Activated CD4-positive, alpha-beta T cell treated with anti-CD3 and anti-CD28 coated beads for 48 hours (primary cell): ENCODE measurements at places on chromosomes 5 and 9.

GRCh38 chr9:119052339-119053030, 316.8 kb downstream of the BRINP1 start:
- DNase-seq, result no peak

- DNase-seq, result no peak
These were observed 4.8 kb downstream of the USP20 start for GRCh38 chr9:129840034-129840433.

DNA sequence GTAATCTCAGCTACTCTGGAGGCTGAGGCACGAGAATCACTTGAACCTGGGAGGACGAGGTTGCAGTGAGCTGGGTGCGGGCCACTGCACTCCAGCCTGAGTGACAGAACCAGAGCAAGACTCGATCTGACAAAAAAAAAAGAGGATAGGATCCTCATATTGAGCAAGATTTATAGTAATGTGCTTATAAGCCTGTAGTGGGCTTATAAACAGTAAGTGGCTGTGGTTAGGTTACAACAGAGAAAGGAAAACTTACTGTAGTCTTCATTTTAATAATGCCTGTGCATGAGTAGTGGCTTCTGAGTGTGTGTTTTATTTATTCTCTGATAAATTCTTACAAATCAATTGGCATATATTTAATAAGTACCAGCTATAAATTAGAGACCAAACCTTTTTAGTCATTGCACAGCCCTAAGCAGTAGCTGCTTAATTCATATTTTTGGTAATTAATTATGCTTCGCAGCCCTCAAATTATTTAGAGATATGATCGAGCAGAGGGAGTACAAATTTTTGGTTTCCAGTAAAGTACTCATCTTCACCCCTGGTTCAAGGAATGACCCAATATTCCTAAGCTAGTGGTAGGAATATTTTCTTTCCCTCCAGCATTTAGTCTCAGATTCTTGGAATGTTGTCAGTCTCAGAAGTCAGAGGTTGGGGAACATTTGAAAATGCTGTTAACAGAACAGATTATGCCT, 73.8 kb upstream of the KLF9 start:
- no peak for DNase-seq

DNA sequence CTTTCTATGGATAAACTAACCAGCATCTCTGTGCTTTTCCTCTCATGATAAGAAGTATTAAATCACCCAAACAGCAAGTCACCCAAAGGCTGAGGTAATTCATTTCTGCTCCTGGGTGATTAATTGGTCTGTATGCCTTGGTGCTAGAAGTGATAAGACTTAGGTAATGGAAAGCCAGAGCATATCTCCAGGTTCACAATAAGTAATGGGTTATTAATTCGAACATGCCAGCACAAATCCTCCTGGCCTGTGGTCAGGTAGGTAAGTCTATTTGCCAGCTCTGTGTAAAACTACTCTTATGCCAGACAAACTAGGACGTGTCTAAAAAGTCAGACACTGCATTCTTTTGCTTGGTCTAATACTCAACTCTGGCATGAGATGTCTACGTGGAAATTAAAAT, 11.2 kb upstream of the ENC1 start:
- no peak for DNase-seq

DNA sequence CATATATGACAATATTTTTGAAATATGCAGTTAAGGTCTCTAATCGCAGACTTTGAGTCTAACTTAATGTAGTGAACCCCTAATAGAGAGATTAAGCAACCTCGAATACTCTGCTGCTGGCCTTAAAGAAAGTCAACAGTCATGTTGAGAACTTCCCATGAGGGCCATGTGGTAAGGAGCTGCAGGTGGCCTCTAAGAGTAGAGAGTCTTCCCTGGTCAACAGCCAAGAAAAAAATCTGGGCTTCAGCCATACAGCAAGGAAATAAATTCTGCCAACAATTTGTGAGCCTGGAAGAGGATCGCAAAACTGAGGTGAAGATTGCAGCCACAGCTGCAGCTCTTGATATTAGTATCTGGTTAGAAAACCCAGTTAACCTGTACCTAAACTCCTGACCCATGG, 935.2 kb upstream of the TYRP1 start:
- DNase-seq, result no peak

- DNase-seq, result no peak
These were observed 140.9 kb downstream of the PAX5 start for GRCh38 chr9:36893184-36893583.

- DNase-seq, result no peak
These were observed 6.8 kb downstream of the RPS14 start for GRCh38 chr5:150442699-150443080.

- no peak for DNase-seq
These were observed 82.1 kb upstream of the MOCS2 start for GRCh38 chr5:53191548-53192165.

GRCh38 chr5:91109634-91110033, 273.5 kb downstream of the ARRDC3 start:
- DNase-seq, result no peak

- DNase-seq, result no peak
These were observed 161.2 kb upstream of the PITX1 start for GRCh38 chr5:135195270-135195608.

GRCh38 chr9:33024126-33024965, 727 bp upstream of the DNAJA1 start:
- DNase-seq, result peak; percentile 37

- no peak for DNase-seq
These were observed 545.3 kb downstream of the PDE4D start for GRCh38 chr5:59348189-59348588.

DNA sequence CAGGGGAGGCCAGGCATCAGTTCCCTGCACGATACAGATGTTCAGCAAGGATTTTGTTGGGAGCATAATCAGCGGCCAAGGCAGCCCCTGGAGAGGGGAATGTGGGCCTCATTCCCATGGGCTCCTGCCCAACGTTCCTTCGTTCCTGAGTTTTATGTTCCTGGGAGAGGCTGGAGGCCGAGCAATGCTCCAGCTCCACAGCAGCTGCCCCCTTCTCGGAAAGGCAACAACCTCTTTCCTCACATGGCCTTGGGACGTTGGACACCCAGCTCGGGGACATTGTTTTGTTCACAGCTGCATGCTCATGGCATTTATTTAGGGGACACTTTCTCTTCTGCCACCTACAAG, 63.8 kb upstream of the COL15A1 start:
- no peak for DNase-seq

DNA sequence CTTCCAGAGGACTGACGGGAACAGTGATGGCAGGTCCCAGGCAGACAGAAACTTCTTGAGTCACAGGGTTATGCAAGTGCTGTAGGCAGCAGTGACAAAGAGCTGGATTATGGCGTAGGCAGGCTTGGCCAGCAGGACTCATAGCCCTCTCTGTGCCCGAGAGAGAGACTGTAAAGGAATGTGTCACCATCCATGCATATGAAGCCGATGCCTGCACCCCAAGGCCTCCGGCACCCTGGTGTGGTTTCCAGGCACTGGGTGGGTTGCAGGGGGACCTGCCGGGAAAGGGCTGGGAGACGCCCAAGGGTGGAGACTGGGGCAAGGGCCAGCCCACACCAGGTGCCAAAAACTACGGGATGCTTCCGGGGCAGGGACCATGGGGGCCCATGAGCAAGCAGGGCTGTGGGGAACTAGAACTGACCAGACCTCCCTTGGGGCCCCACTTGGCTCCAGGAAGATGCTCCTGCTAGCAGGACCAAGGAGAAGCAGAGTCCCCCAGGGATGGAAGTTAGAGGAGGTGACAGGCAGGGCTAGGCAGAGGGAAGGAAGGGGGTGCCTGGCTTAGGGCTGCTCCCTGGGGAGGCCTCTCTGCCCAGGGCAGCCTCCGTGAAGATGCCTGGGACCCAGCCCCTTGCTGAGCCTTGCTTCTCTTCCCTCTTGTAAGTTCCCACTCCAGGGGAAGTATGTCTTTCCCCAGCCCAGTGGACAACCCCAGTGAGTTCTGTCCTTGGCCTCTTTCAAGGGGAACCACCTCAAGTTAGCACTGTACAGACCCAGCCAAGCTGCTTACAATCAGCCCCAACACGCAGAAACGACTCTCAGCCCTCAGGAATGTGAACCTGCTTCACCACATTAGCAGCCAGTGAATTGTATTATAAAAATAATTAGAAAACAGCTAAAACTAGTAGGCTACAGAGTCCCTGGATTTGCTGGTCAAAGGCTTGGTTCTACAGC, 10.5 kb upstream of the IPPK start:
- DNase-seq, result no peak

GRCh38 chr9:76296561-76297310, 97.5 kb downstream of the RFK start:
- no peak for DNase-seq

DNA sequence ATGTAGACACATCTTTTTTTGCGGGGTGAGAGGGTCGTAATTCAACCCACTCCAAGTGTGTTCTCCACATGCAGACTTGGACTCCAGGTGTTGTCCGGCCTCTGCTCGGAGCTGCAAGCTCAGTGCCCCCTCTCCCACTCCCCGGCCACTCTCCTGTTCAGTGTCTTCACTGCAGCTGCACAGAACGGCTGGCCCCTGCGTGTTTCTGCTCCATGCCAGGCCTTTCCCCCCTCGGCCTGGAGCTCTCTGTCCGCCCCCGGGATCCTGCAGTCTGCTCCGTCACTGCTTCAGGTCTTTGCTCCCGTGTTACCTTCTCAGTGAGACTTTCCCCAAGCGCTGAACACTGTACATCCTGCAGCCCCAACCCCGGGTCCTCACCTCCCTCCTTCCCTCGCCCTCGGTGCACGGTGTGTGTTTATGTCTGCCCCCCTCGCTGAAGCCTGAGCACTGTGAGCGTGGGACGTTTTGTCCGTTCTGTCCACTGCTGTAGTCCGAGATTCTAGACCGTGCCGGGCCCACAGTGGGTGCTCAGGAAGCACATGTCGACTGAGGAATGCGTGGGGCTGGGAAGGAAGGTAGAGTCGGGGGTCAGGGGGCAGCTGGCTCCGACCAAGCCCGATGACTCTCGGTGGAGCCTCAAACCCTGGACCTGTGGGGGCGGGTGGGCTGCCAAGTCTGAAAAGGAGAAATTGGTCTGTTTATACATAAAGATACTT, 26.4 kb upstream of the GFPT2 start:
- no peak for DNase-seq

- DNase-seq, result no peak
These were observed 6.2 kb downstream of the KCNT1 start for GRCh38 chr9:135708164-135708563.

- DNase-seq, result no peak
These were observed 3.3 kb downstream of the SEPTIN8 start for GRCh38 chr5:132773601-132774355.

DNA sequence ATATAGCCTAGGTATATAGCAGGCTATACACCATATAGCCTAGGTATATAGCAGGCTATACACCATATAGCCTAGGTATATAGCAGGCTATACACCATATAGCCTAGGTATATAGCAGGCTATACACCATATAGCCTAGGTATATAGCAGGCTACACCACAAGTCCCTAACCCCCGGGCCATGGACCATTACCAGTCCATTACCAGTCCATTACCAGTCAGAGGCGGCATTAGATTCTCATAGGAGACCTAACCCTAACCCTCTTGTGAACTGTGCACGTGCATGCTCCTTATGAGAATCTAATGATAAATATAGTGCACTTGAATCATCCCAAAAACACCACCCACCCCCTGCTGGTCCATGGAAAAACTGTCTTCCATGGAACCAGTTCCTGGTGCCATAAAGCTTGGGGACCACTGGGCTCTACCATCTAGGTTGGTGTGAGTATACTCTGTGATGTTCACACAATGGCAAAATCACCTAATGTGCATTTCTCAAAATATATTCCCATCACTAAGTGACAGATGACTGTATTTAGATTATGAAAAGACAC, 4.7 kb downstream of the PLIN2 start:
- DNase-seq, result no peak

DNA sequence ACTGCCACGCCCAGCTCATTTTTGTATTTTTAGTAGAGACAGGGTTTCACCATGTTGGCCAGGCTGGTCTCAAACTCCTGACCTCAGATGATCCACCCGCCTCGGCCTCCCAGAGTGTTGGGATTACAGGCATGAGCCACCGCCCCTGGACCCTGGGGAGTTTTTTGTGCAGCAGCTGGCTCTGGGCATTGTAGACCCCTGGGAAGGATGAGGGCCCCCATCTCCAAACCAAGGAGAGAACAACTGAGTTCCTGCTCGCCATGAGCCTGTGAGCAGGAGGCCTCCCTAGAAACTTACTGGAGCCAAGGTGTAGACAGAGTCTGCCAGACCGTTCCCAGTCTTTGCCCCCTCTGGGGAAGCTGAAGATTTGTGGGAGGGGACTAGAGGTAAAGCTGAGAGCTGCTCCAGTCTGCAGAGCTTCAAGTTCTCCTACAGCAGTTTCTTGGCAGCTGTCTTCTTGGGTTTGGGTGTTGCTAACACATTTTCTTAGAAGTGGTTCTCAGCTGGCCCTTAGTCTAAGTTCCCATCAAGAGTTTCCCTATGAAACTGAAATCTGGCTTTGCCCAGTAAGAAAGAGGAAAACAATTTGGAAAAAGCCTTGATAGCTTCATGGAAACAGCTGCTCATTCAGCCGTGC, 12.4 kb downstream of the NUDT2 start:
- DNase-seq, result no peak

DNA sequence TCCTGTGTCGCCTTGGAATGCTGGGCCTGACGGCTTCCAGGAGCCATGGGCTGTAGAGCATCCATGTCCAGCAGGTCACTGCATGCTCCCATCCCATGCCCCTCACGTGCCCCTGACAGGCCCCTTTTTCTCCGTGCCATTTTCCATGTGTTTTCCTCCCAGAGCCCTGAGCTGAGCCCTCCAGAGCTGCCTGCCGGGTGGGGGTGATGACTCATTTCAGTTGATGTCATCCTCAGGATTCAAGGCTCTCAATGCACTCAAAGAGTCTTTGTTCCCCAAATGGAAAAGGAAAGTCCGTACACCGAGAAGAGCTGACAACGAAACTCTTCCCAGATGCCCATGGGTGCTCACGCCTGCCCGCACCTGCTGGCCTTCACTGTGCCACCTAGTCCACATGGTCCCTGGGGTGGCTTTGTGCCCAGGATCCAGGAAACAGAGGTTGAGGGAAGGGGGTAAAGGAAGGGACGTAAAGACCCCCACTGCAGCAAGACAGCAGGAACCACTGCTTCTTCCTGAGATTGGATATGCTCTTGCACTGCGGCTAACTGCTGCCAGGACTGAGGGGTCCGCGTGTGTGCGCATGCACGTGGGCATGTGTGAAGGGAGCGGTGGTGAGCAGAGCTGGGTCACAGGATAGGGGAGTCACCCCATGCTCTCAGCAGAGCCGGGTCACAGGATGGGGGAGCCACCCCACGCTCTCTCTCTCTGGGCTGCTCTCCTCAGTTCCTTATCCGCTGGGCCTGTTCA, 27.6 kb downstream of the COL15A1 start:
- no peak for DNase-seq

DNA sequence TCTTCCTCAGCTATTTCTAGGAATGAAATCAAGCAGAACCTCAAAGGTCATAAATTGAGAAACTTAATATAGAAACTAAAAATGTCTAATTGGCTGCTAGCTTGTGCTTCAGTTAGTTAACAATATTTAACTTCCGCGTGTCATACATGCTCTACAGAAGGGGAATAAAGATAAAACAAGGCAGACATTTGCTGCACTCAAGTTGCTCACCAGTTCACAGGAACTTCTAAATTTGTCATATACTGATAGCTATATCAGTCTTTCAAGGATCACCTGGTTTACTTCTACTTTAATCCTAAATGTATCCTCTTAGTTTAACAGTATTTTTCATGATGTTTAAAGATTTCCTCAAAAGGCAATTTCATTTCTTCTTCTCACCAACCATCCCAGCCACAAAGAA, 8.4 kb downstream of the CCNH start:
- DNase-seq, result no peak
